Esophagus squamous epithelium (tissue), 5 donors: ENCODE measurements at places on chromosomes 11 and 22.

- DNase-seq = no peak
These were observed 29.2 kb downstream of the B3GAT1 start for GRCh38 chr11:134382830-134383229.

DNA sequence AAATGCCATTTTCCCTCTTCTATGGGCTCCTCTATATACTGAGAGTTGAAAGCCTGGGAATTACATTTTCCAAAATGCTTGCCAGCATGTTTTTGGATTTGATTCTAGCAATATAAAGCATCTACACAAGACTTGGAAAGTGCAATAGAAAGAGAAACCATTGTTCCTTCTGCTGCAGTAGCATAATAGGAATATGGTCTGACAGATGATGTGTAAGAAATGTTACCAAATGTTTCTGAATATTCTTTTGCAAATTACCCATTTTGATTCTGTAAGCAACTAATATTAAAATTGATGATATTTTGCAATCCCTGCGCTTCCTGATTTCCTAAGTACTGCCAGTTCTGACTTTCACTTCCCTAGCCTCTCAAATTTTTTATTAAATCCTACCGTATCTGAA, 61.6 kb downstream of the CASP12 start:
- DNase-seq = no peak

- DNase-seq = no peak
These were observed 2.9 kb upstream of the OR5T1 start for GRCh38 chr11:56271092-56271491.

DNA sequence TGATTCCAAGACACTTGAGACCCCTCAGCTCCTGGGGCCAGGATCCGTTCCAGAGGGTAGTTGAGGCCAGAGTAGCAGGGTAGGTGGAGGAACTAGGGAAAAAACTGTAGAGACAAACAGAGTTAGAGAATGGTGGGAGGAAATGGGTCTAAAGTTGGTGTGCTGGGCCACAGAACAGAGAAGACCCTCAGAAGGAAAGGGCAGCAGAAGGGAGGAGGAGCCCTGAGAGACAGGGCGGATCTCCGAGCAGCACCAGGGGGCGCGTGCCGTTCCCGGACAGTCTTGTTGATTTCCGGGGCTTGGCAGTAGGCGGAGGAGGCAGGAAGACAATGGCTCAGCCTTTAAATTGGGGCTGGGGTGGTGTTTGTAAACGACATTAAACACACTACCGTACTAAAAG, 2.4 kb upstream of the CECR2 start:
- no peak for DNase-seq

GRCh38 chr11:131977231-131977630, 606.8 kb downstream of the NTM start:
- DNase-seq = no peak
